ENCODE measurements at places on chromosomes 12 and 14. TPM values are rescaled to one million over a fixed set of nuclear protein-coding genes. Genes with fewer than 3 reads are reported as not detected.

The GALNT8 gene
- total RNA-seq, result 3.5 TPM

DNA sequence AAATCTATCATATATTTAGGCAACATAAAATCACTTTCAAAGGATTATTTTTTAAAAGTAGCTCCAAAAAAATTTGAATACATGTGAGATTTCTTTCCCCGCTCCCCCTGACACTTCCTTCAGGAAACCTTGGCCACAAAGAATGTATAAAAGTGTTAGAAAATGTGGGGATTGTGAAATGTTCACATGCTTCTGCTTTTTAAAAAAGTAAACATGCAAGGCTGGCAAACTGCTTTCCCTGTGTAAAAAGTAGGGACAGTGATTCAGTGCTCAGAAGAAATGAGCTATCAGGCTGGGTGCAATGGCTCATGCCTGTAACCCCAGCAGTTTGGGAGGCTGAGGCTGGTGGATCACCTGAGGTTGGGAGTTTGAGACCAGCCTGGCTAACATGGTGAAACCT, 26.6 kb downstream of the MBIP start:
- no peak for DNase-seq

GRCh38 chr12:2833810-2834209, 1.0 kb downstream of the NRIP2 start:
- no peak for DNase-seq

- DNase-seq, result peak; percentile 74
Observed at GRCh38 chr14:68979722-68980451, 785 bp upstream of the ACTN1 start.

DNA sequence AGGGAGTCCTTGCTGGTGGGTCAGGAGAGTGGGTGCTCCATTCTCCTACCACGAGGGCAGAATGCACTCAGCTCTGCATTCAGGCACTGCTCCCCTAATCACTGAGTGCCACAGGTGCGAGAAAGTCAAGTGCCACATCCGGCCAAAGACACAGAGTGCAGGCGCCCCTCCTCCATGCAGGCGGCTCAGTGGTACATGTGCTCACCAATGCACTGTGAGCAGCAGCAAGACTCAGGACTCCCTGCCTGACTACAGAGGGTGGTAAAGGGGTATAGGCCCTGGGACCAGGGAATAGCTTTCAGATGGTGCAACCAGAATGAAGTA, 32.9 kb downstream of the ZFYVE21 start:
- no peak for DNase-seq

GRCh38 chr14:58978343-58978742, 210.1 kb upstream of the DAAM1 start:
- peak; percentile 52 for DNase-seq

All from left cardiac atrium (tissue), 4 donors.